NCI-H82 (cell line): ENCODE measurements at places on chromosomes 16 and 17.

DNA sequence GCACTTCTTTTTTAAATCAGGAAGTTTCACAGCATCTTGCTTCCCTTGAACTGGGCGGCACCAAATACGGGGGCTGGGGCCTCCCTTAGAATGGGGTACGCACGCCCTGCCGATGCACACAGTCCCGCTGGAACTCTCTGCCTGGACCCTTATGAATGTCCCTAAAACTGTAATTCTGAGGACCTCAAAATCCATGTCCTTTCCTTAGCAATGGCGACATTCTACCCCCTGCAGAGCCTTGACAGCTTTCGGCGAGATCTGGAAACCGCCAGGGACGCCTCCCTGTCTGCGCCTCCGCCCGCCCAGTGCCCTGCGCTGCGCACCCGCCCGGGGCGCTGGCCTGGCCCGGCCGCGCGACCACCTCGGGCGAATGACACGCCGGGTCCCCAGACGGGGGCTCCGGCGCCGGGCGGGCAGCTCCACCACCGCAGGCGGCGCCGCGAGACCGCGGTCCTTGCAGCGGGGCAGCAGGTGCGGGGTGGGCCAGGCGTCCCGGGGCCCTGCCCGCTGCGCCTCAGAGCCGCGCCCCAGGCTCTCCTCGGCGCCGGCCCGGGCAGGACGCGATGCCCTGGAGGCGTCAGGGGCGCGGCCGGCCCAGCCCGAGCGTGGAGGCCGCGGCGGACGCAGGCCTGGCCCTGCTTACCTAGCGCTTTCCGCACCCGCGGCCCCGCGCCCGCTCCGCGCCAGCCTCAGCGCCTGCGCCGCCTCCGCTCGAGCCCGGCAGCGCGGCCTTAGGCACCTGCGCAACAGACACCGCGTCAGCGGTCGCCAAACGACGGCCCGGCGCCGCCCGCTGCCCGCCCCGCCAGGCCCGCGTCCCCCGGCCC is 548 bp downstream of the HAGH start:
- peak; percentile 78 for DNase-seq

DNA sequence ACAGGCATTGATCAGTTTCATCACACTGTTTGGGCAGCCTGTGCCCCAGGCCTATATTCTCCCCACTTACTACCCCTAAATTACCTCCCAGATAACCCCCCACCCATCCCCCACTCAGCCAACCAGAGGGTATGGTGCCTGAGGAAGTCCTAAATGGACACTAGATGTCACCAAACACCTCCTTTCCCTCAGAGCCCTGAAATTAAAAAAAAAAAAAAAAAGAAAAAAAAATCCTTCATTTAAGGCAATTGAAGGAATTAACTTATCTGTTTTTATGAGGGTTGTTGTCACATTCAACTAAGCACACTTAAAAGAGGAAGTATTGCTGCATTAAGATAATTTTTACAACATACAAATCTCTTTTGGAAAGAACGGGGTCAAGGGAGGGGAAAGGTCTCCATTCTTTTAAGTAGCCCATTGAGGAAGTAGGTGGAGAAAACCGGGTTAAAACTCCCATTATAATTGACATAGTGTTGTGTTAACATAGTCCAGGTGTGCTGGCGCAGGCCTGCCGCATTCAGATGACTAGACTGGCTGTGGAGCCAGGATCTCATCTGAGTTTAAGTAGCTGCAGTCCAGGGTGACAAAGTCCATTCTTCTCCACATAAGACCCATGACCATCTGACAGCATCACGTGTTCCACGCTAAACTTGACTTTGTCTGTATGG is 46.3 kb downstream of the SNX11 start:
- DNase-seq = peak; percentile 75

- DNase-seq = peak; percentile 90
These were observed 957.1 kb upstream of the RBFOX1 start for GRCh38 chr16:6375465-6376075.

DNA sequence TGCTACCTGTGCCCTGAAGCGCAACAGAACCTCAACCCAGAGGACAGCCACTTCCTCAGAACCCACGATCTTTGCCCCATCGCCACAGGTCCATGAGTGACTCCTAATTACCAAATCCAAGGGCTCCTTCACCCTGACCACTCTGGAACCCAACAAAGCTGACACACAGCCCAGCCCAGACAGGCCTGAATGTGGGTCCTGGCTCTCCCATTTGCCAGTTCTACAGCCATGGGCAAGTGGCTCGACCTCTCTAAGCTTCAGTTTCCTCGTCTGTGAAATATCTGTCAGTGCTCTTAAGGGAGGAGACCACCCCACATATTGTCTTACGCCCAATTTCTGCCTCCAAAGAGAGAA is 18.0 kb upstream of the ENDOV start:
- no peak for DNase-seq

DNA sequence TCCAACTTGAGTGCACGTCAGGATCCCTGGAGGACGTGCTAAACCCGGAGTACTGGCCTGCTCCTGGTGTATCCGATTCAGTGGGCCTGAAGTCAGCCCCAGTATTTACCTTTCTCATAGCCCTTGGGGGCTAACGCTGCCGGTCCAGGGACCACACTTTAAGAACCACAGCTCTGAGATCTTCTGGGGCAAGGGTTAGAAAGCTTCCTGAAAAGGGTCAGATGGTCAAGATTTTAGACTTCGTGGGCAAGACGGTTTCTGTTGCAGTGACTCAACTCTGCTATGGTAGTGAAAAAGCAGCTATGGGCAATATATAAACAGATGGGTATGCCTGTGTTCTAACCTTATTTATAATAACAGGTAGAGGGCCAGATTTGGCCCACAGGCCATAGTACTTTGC is 14.6 kb upstream of the USP10 start:
- no peak for DNase-seq

- no peak for DNase-seq
These were observed 246.9 kb upstream of the RBFOX1 start for GRCh38 chr16:7085776-7086175.

GRCh38 chr16:74698222-74698621 is 2.4 kb downstream of the MLKL start:
- DNase-seq = no peak

- no peak for DNase-seq
These were observed 74.0 kb downstream of the CMC2 start for GRCh38 chr16:80932708-80933095.

DNA sequence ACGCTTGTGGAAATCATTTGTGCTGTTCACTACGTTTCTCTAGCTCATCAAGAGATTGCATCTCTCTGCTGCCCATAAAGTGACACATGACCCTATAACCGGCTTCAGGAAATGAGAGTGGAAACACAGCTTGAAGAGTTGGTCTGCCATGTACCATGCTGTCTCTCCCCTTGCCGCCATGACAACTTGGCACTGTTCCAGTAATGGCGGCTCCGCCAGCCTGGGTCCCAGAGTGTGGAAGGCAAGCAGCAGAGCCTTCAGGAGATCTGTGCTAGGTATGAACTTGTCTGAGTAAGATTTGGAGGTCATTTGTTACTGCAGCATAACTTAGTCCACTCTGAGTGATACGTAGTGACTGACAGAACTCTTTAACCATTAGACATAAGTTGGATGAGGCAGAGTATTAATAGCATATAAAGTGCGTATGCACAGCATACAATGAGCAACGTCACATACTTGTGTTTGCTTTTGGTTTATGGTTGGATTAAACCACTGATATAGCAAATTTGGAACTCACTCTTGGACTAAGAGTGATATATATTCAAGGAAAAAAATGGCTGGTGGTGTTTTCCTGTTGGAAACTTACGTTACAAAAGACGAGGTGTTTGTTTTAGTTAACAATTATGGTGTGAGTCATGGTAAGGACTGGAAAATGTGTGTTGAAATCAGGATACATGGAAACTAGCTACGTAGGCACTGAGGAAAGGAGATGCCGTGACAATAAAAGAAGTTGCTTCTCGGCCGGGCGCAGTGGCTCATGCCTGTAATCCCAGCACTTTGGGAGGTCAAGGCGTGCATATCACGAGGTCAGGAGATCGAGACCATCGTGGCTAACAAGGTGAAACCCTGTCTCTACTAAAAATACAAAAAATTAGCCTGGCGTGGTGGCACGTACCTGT is 24.4 kb upstream of the PMP22 start:
- DNase-seq = peak; percentile 4

DNA sequence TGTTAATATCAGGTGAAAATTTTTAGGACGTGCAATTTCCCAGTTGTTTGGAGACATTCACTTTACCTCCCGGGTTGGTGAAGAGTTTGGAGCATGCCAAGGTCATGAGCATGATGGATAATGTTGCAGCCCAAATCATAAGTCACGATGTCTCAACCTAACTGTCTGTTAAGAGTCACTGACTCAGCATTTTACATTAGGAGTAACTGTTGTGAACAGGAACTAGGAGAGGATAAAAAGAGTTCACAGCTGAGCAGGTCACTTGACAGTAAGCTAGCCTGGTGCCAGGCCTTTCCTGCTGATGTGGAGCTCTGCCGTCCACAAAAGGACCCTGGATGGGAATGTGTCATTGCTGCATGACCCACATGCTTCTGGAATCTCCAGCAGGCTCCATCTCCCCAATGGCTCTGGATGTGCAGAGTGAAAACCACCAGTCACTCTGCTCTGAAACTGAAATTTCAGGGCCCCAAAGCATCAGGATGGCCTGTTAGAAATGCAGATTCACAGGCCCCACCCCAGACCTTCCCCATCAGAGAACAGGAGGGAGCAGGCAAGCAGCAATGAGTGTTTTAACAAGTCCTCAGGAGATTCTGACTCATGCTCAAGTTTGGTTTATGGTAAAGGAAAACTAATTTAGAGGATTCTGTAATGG is 371.6 kb upstream of the MAF start:
- no peak for DNase-seq

DNA sequence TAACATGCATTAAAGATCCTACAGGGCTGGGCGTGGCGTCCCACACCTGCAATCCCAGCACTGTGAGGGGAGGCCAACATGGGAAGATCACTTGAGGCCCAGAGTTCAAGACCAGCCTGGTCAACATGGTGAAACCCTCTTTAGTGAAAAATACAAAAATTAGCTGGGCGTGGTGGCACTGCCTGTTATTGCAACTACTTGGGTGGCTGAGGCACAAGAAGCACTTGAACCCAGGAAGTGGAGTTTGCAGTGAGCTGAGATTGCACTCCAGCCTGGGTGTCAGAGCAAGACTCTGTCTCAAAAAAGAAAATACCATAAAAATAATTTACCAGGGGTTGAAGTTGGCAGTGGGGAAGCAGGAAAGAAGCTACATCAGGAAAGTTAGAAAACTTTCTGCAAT is 12.9 kb downstream of the TXNDC11 start:
- no peak for DNase-seq

- no peak for DNase-seq
These were observed 97.0 kb downstream of the PRKCA start for GRCh38 chr17:66399441-66399840.

GRCh38 chr17:28986714-28987655 is 18.8 kb downstream of the SEZ6 start:
- peak; percentile 86 for DNase-seq

- DNase-seq = no peak
These were observed 577 bp downstream of the EVPLL start for GRCh38 chr17:18378205-18378505.

- DNase-seq = peak; percentile 99
These were observed 50.4 kb downstream of the KATNIP start for GRCh38 chr16:27600381-27600780.

- peak; percentile 55 for DNase-seq
These were observed 155.6 kb upstream of the PLCG2 start for GRCh38 chr16:81623365-81624102.

GRCh38 chr16:72665701-72666100 is 382.2 kb downstream of the ZFHX3 start:
- no peak for DNase-seq

DNA sequence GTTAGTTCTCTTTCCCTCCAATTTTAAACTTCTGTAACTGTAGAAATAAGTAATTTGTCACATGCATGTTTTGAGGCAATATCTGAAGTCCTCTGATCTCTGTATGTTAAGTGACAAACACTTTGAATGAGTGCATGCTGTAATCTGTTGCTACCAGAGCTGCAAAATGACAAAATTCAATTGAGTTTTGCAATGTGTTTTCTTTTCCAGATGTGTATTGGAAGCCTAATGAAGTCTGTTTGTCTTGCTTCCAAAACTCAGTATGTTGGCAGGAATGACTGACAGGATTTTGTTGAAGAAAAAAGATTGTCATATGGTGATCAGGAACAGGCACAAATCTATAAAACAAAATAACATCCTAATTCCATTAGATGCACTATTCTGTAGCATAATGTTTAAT is 561.6 kb upstream of the CDH8 start:
- DNase-seq = no peak

DNA sequence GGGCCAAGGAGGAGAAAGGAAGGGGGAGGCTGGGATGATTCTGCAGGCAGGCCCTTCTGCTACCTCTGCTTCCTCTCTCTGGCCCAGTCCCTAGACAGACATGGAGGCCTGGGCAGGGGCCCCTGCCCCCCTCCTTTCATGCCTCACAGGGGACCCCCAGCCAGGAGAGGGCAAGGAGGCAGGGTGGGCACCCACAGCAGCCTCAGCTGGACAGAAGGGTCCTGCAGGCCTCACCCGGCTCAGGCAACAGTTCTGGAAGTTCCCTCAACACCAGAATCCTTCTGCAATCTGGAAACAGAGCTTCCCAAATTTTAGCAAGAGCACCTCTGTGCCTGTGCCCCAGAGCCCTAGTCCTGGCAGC is 8.7 kb downstream of the ARHGAP27 start:
- no peak for DNase-seq

GRCh38 chr17:42428141-42428944 is 5.3 kb upstream of the CAVIN1 start:
- peak; percentile 73 for DNase-seq
